ENCODE measurements at places on chromosomes 2 and 18.

DNA sequence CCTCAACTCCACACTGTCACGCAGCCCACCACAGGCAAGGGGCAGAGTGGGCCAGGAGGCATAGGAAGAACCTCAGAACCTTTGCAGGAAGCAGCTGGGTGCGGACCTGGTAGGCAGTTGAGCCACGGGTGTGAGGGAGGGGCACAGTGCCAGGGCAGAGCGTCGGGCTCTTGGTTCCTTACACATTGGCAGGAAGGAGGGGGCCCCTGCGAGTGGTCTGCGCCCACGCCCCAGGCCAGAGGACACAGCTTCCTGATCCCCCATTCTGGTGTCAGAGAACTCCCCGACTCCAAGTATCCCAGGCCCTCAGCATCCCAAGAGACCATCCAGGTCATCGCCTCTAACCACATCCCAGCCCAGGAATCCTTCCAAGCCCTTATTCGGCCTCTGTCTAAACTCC lies 61.5 kb downstream of the TNS1 start:
- no peak for DNase-seq

GRCh38 chr2:60515721-60516226 lies 37.7 kb downstream of the BCL11A start:
- DNase-seq = no peak

- DNase-seq = no peak
Measured at GRCh38 chr2:96691022-96691612, 48.6 kb downstream of the FER1L5 start.

- no peak for DNase-seq
Measured at GRCh38 chr2:68548396-68548795, 81.0 kb downstream of the APLF start.

DNA sequence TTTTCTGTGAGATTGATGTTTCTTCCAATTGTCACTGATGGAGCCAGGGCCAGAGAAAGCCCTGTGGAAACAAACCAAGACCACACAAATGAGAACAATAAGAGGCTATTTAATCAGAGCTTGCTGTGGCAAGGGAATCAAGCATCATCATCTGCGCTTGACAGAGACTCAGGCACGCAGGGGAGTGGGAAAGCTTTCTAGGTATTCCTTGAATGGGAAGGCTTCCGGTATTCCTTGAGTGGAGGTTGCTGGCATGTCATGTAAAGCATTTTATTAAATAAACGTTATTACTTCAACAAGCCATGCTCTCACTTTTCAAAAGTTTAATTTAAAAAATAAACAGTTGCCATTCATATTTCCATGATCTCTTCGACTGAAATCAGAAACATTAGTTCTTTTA lies 194.6 kb upstream of the SYT4 start:
- DNase-seq = no peak

- no peak for DNase-seq
Measured at GRCh38 chr2:65062843-65063825, 6.9 kb downstream of the CEP68 start.

- peak; percentile 85 for DNase-seq
Measured at GRCh38 chr18:48889115-48889941, 61.4 kb downstream of the SMAD7 start.

- no peak for DNase-seq
Measured at GRCh38 chr2:231602859-231603467, 10.3 kb downstream of the TEX44 start.

- no peak for DNase-seq
Measured at GRCh38 chr2:152089238-152089637, 9.6 kb downstream of the CACNB4 start.

DNA sequence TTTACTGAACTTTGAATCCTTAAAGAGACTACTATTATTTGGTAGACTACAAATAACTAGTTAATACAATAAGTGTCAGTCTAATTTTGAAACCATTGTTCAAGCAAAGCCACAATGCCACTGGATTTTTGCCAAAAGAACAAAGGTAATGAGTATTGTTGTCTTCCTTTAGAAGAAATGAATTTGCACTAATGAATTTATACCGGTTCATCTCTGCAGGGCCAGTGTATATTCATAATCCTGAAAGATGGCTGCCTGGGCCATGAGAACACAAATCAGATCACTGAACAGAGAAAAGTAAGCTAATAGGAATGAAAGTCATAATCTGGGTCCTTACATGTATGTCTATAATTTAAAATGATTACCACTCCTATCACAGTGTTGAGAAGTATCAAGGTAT lies 31.2 kb downstream of the GCFC2 start:
- no peak for DNase-seq

GRCh38 chr2:10395893-10396292 lies 52.2 kb downstream of the ODC1 start:
- DNase-seq = no peak

GRCh38 chr2:14577843-14578242 lies 54.7 kb upstream of the LRATD1 start:
- no peak for DNase-seq

DNA sequence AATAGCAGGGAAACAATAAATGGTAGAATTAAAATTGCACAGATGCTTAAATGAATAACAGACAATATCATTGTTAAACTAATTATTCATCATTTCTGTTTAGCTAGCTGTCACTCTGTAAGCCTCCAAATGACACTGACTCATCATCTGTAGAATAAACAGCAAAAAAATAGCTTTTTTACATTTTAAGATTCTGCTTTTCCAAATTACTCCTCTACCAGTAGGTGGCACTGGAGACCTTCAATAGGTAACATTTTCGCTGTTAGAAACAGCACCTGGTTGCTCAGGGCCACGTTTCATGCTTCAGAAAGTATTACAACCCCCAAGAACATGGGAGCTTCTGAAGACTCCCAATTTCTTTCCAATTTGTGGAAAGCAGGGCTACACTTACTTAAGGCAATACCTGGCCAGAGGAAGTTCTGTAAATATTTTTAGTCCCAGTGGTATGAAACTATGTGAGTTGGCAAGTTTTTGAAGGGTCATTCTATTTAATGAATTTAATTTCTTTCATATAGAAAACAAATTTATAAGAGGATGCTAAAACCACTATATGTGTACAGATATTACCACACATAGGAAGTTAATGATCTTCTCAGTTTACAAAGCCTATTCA lies 45.4 kb downstream of the TTN start:
- DNase-seq = peak; percentile 76

- no peak for DNase-seq
Measured at GRCh38 chr2:46193356-46193755, 103.9 kb upstream of the EPAS1 start.

DNA sequence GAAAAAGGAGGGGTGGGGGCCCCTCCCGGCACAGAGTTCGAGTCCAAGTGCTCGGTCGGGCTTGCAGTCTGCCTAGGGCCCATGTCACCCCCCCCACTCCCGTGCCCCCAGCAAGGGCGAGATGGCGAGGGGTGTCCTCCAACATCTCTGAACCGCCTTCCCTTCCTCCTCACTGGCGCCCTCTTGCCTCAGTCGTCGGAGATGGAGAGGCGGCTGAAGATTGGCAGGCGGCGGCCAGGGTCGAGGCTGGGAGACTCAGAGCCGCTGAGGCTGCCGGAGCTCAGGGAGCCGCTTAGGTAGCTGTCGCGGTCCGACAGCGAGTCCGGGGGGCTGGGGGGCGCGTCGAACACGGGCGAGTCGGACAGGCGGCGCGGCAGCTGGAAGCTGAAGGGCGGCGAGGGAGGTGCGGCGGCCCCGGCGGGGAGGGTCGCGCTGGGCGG lies 2.3 kb downstream of the ZFP36L2 start:
- peak; percentile 89 for DNase-seq

- no peak for DNase-seq
Measured at GRCh38 chr2:19026261-19026660, 332.2 kb downstream of the OSR1 start.

DNA sequence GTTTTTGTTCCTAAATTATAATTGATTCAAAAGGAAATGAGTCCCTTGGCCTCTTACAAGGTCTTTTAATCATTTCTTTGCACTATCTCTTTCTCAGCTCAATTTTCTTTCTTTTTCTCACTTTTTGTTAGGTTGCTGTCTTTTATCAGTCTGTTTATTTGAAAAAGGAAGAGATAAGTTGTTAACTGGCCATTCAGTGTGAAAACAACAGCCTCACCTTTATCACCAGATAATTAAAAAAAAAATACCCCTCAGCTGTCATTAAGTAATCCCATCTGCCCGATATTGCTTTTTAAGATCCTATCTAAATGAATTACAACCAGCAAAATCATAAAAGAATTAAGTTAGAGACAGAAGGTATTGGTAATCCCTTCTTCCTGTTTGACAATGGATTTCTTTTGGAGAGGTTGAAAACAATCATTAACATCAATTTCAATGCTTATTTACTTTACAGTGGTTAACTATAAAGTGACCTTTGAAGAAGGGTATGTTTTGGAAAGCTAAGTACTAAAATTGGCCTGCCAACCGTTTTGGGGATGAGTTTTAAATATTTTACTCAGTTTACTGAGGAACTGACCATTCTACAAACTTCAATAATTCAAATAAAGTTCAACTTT lies 104.9 kb downstream of the TGIF1 start:
- no peak for DNase-seq

DNA sequence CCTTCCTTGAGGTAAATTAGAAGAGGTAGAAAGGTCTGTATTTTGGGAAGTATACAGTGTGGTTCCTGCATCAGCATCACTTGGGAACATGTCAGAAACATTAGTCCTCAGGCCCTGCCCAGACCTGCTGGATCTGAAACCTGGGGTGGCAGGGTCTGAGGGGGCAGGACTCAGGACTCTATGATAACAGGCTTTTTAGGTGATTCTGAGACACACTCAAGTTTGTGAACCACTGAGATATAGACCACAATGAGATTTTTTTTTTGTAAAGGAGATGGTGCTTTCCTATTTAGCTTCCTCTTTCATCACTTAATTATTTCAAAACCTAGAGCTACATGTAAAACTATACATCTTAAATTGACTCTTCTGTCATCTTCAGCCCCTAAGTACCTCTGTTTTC lies 262.7 kb upstream of the SPOPL start:
- DNase-seq = no peak

DNA sequence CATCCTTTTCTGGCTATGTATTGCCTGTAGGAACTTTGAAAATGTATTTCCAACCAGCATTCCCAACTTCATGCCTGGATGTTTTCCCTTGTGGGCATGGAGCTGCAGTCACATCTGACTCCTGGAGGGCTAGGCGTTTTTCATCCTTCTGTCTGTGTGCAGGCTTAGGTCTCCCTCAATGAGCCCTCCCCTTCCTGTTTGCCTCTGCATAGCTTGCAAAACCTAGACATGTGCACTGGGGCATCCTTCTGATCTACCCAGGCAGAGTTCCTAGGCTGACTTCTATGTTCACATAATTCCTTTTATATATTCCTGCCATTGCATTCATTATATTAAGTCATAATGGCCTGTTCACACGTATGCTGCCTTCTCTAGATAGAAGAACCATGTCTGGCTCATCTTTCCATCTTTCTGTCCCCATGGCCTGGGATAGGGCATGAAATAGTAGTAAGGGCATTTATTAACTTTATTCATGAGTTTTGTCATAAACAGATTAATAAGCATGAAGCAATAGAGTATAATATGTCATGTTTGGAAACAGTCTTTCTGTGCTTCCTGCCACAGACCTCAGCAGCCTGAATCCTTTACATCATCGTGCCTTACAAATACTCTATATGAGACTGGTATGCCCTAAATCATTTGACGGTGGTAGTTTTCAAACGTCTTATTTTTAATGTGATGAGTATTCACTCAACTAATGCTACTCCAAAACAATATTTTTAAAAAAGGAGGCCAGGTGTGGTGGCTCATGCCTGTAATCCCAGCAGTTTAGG lies 195.6 kb downstream of the TGIF1 start:
- DNase-seq = no peak

GRCh38 chr2:205738117-205738968 lies 56.0 kb downstream of the NRP2 start:
- DNase-seq = no peak

GRCh38 chr18:2114765-2115164 lies 456.5 kb downstream of the METTL4 start:
- DNase-seq = no peak

DNA sequence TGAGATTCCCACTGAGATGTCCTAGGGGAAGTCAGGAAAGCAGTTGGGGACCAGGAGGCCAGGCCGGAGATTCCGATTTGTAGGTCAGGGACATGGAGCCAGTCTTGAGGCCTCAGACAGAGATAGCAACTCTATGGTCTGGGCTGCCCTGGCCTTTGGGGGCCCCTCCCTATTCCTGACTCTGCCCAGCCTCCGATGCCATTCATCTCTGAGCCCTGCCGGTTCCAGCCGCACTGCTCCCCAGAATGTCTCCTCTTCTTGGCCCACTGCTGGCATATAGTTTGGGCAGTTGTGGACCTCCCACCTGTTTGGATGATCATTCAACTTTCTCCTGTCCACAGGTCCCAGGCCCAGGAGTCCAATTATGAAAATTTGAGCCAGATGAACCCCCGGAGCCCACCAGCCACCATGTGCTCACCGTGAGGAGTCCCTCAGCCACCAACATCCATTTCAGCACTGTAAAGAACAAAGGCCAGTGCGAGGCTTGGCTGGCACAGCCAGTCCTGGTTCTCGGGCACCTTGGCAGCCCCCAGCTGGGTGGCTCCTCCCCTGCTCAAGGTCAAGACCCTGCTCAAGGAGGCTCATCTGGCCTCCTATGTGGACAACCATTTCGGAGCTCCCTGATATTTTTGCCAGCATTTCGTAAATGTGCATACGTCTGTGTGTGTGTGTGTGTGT lies 16.4 kb downstream of the SIGLEC15 start:
- no peak for DNase-seq

- DNase-seq = no peak
Measured at GRCh38 chr18:11054497-11054896, 94.9 kb downstream of the PIEZO2 start.

- no peak for DNase-seq
Measured at GRCh38 chr2:52775674-52776073, 991.9 kb upstream of the CHAC2 start.

DNA sequence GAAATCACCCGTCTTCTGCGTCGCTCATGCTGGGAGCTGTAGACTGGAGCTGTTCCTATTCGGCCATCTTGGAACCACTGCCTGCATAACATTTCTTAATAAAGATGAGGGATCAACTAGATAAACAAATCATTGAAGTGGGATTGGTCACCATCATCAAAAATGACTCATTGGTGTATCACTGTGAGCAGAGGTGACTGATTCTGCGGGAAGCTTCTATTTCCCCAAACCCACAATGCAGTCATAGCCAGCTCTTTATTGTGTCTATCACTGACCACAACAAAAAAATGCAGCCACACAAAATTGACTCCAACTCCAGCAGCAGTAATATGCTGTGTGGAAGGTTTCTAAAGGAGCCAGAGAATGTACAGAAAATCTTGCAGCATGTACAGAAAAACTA lies 630.7 kb upstream of the HS6ST1 start:
- no peak for DNase-seq
